ENCODE measurements at places on chromosomes 1 and 21.

DNA sequence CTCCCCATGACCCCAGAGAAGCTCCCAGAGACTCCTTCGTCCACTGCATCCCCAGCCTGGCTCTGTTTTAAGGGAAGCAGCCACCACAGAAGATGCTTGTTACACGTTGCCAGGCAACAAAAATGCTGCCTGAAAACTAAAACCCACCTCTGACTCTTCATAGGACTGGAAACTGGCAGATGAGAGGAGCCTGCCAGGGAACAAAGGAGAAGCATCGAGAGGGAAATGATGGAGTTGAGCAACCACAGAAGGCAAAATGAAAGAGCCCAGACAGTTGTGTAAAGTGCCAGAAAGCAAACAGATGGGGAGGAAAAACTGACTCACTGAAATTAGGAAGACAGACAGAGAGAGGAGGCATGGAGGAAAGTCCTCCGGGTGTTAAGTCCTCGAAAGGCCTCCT is 118.4 kb downstream of the KCNN3 start:
- no peak for DNase-seq

DNA sequence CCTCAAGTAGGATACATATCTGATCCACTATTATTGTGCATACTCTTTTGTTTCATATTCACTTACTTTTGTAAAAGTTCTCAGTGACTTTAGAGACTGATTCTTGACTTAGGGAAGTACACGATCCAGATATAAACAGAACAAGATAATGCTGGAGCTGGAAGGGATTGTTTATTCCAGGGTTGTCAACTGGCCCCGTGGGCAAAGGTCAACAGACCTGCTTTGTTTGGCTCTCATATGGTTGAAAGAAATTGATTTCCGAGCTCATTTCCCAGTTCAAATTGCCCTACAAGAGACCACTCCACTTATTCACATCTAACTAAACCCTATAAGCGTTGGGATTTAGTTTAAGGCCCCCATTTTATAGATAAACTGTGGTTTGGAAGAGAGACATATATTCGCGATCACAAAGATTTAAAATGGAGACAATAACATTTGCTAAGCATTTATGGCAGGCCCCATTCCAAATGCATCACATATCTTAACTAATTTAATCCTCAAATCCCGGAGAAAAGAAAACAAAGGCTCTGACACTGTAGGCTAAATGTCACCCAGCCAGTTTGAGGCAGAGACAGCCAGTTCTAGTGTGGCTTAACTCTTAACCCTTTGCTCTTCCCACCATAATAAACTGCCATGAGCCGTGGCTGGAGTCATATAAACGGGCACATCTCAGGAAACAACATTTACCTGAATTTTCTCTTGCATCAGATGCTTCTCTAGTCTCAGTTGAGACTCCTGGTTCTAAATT is 20.6 kb downstream of the REG4 start:
- DNase-seq = no peak

DNA sequence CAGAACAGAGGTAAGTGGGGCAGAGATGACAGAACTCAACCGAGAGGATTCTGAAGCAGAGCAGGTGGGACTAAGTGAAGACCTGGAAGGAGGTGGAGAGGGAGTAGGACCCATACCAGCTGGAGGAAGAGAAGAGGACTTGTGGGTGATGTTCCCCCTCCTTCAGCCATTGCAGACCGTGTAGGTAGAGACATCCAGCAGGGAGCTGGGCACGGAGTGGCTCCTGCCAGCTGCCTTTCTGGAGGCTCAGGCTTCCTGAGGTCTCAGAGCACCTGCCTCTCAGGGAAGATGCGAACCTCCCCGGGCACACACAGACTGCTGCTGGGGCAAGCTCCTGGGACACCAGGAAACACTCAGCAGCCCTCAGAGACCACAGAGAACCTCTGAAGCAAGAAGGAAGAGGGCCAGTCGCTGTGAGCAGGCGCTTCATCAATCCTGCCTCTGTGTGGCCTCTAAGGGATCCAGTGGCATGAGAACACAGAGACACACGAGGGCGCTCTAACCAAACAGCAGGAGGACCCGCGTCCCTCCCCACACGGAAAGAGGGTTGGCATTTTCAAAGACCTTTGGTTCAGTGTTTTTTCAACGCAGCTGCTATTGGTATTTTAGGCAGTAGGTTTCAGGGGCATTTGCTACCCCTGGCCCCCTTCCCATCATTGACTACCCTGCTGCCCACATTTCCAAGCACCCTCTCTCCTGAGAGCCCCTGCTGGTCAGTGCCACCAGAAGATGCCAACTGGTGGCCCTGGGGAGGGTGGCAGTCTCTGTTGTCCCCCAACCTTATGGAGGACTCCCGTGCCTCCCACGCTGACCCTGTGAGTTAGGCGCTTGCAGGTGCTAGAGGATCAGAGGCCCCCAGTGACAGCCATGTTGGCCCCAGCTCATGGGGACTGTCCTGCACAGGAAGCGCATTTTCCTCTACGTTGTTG is 89.6 kb upstream of the EDN2 start:
- DNase-seq = peak; percentile 50

DNA sequence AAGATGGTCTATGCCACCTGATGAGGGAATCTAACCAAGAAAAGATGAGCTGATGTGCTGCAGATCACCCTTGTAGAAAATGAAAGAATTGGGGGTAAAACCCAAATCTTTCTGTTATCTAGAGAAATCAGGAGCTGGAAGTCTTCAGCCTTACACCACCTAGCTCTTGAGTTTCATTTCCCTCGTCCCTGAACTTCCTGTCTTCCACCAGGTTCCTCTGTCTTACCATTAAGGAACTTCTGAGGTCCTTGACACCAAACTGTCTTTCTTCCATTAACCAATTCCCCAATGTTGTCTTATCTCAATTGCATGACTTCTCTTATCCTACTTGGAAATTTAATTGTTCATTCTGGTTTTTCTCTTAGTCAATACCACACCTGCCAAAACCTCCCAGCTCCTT is 31.5 kb downstream of the LPAR3 start:
- DNase-seq = no peak

DNA sequence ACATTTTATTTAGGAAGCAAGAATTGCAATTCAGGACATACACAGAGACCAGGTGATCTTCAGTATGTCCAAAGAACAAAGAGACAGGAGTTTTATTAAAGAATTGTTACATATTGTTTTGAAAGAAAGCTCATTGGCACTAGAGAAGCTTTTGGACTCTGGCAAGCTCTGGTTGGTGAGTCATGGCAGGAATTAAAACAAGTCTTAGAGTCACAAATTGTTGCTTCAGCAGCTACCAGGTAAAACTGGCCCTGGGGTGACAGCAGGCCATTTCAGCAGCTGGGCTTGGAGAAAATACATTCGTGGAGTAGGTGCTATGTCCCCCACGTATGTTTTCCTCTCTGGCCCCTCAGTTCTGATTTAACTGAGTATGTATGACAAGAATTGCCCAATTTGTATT is 58.8 kb downstream of the MAP3K21 start:
- peak; percentile 32 for DNase-seq

DNA sequence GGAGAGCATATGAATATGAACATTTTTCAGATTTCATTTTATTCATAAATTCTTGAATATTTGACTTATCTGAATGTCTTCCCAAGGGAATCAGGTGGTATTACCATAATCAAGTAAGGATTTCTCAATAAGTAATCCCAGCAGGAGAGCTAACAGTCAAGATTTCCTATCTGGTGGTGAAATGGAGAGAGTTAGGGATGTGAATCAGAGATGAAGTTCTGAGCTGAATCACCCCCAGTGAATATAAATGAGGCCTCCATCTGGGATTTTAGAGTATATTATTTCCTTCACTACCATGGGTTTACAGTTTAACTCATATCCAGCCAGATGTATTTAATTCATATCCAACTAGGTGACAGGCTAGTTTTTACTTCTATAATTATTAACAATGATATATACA is 61.5 kb upstream of the RGS2 start:
- DNase-seq = no peak

DNA sequence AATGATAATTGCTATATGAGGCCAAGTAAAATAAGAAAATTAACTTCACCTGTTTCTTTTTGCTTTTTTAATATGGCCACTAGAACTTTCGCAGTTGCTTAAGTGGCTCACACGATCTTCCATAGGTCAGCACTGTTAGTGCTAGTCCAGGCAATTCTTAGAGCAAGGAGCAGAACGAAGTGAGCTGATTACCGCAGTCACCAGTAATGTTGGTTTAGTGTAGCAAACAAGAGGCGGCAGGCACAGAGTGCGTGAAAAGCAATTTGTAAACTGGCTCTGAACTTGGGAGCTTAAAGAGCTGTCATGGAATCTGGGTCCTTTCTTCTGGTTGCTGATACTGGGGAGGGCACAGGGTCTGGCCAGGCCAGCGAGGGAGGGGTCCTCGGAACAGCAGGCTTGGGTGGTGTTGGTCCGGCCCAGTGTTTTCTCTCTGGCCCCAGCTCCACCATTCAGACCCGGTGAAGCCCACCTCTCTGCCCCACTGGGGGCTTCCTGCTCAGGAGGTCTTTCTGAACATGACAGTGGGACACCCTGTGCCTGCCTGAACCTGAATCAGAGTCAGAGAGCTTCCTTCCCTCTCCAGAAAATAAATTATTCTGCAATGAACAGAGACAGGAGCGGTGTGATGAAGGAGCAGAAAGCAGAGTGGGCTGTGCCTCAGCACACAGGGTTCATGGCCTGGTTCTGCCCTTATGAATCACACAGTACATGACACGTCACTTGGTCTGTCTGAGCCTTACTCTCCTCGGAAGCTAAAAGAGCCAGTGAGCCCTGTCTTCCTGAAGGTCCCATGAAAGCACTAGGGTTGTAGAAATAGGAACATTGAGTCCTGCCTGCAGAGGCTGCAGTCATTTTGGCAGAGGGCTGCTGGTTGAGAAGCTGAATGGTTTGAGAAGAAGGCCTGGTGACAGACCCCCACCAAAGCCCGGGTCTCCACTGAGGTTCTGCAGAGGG is 11.9 kb downstream of the ETS2 start:
- DNase-seq = no peak

GRCh38 chr1:212637902-212638301 is 29.3 kb downstream of the ATF3 start:
- no peak for DNase-seq

- no peak for DNase-seq
These were observed 56.4 kb downstream of the ST6GALNAC3 start for GRCh38 chr1:76130992-76131391.

DNA sequence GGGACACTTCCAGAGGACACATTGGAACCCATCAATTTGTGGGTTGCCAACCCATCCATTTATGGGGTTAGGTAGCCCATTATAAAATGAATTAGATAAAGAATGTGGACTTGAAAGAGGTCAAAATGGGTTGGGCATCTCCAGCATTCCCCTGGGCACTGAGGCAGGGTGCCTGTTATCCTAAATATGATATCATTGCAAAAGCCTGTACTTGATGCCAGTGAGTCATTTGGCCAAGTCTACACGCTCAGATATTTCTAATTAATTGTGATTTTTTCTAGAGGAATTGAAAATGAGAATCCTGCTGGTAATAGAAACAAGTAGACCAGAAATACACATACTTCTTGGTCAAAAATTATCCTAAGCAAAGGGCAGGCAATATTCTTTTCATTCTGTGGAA is 21.9 kb upstream of the NBL1 start:
- no peak for DNase-seq

DNA sequence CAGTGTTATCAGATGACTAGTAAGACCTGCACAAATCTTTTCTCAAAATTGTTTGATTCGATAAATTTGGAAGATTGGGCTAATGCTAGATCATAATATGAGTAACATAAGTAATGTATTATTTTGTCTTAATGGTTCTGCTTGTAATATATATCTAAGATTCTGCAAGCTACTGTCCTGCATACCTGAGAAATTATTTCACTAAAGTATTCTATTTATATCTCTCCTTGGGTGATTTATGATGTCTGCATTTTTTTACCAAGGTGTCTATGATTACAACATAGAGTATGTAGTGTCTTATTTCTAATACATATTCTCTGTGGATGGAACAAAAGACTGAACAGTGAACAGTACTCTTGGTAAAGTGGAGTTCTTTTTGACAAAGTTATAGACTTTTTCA is 166.6 kb downstream of the CLEC20A start:
- DNase-seq = no peak

GRCh38 chr1:15304708-15305467 is 57.9 kb downstream of the FHAD1 start:
- DNase-seq = peak; percentile 69

- no peak for DNase-seq
These were observed 322.7 kb upstream of the DUSP10 start for GRCh38 chr1:222064388-222065211.

- DNase-seq = no peak
These were observed 1132.7 kb downstream of the KCNT2 start for GRCh38 chr1:195475568-195475967.

DNA sequence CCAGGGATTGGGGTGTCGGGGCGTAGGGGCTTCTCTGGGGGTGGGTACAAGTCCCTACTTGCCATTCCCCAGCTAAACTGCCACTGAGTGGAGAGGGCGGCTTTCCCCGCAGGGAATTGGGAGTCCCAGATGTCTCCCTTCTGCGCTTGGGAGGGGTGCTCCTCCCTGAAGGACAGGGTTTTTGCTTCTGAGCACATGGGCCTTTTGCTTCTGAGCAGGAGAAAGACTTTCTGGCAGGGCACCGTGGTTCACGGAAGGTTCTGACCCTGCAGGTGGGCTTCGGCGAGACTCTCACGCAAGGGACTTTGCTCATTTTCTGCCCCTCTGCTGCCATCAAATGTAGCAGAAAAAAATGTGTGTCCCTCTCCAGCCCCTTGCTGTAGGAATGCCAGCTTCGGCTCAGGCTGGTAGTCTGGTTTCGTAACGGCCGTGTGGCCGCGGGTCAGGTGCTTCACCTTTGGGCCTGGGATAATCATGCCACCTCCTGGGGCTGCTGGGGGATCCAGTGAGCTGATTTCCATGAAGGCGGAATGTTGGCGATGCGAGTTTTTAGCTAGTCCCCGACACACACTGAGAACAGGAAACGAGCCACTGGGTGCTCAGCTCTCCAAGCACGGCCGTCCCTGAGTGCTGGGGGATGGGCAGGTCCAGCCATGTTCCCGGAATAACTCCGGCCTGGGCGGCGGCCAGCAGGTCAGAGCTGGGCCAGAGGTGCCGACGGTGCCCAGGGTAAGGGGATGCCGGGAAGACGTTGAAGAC is 364.0 kb downstream of the CAMTA1 start:
- no peak for DNase-seq

DNA sequence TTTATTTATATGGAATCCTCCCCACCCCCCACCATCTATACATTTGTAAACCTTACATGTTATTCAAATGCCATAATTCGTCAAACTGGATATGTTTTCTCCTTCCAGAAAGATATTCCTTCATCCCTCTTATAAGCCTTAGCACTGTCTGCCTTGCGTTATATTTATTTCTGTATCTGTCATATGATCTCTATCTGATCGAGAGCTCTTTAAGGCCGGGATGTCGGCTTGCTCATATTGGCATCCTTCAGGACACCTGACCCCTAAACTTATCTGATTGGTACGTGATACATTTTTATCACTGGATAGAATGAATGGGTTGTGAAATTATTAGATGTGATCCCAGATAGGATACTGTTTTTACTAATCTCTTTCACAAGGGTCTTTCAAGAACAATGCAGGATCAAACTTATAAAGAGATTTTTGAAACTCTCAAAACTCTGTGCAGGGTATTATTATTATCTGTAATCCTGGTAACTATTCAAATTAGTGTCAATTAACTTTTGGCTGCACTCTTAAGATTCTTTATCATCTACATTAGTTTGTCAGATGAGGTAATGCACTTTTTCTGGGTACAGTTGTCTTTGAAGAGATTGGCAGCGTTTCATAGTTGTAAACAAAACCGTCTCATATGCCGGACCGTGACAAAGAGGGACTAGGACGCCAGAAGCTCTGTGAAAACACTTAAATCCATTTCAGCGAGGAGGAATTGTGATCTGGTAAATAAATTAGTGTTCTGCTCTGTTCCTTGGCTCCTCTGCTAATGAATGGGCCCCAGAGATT is 152.0 kb downstream of the KIF26B start:
- DNase-seq = no peak

GRCh38 chr1:223175633-223176032 is 32.6 kb upstream of the TLR5 start:
- no peak for DNase-seq

All from LoVo (cell line).